NCI-H1417 treated with DMSO at 0.1 percent for 48 hours (cell line): ENCODE measurements at places on chromosomes 11 and 22.

DNA sequence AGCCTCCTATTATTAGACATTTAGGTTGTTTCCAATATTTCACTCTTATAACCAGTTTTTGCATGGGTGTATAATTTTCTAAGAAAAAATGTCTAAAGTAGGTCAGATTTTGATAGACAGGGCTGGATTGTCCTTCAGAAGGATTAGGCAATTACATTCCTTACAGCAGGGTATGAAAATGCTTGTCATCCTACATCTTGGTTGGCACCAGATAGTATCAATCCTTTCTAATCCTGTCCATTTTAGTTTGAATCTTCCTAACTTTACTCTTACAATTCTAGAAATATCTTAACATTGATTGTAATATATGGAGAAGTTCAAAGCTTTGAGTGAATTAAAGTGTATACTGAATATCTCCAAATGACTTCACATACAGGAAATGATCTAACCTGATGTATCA lies 63.0 kb upstream of the ZBED5 start:
- no peak for DNase-seq

- DNase-seq, result no peak
These were observed 22.4 kb downstream of the SLC22A6 start for GRCh38 chr11:62962391-62962790.

GRCh38 chr11:134339756-134340155 lies 8.0 kb downstream of the GLB1L2 start:
- DNase-seq, result no peak

- no peak for DNase-seq
These were observed 29.2 kb upstream of the CHORDC1 start for GRCh38 chr11:90252053-90252452.

GRCh38 chr22:46546466-46547178 lies 9.2 kb upstream of the CELSR1 start:
- no peak for DNase-seq

- DNase-seq, result no peak
These were observed 9.5 kb downstream of the PPARA start for GRCh38 chr22:46159777-46160176.

DNA sequence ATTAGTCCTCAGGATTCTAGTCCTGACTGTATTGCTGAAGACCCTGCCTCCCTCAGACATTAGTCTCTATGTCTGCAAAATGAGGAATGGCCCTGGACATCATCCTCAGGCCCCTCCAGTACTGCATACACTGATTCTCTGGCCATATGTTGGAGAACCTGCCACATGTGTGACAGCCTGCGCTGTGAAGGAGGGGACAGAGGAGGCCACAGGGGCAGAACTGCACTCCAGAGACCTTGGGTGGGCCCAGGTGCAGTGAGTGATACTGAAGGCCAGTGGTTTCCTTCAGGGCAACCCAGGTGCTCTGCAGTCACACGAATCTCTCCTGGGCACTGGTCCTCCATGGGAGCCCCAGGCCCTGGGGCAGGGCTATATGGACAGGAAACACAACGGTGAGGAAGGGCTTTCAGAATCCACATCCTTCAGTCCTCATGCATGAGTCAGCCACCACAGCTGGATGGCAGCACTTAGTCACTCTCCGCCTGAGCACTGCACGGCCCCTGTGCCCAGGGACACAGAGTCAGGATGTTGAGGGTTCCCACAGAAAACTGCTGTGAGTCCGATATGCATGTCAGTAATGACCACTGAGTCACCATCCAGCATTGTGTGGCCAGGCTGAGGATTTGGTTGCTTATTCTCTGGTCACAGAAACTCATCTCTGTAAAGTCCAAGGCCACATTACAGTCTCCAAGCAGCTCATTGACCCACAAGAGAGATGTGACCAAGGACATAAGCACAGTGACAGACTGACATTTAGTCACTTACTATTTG lies 39.7 kb downstream of the ME3 start:
- no peak for DNase-seq

- no peak for DNase-seq
These were observed 10.5 kb downstream of the DNAJB13 start for GRCh38 chr11:73961321-73961720.

DNA sequence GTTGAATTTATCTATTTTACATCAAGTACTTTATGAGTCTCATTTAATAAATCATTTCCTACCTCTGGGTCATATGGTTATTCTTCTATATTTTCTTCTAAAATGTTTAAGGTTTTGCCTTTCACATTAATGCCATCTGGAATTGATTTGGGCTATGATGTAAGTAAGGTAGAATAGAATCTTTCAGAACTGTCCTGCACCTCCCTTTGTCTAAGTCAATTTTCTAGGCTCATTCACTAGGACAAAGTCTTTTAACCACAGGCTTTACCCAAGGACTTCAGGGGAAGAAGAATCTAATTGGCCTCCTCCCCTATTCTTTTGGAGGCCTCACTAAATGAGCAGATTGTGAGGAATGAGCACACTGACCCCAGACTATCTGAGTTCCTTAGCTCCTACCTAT lies 146.0 kb downstream of the BBOX1 start:
- no peak for DNase-seq

DNA sequence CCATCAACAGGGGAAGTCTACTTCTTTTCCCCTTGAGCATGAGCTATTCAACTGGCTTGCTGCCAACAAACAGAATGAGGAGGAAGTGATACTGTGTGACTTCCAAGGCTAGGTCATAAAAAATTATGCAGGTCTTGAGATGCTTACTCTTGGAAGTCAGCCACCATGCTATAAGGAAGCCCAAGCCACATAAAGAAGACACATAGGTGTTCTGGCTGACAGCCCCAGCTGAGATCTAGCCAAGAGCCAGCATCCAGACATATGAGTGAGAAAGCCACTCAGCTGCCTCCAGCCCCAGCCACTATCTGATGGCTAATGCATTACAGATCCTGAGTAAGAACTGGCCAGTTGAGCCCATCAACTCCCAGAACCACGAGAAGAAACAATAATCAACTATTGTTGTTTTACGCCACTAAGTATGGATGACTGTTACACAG lies 31.0 kb upstream of the PPP2R1B start:
- no peak for DNase-seq

- no peak for DNase-seq
These were observed 54.1 kb downstream of the CELSR1 start for GRCh38 chr22:46483353-46483752.

GRCh38 chr11:12690663-12691062 lies 16.4 kb downstream of the TEAD1 start:
- no peak for DNase-seq

DNA sequence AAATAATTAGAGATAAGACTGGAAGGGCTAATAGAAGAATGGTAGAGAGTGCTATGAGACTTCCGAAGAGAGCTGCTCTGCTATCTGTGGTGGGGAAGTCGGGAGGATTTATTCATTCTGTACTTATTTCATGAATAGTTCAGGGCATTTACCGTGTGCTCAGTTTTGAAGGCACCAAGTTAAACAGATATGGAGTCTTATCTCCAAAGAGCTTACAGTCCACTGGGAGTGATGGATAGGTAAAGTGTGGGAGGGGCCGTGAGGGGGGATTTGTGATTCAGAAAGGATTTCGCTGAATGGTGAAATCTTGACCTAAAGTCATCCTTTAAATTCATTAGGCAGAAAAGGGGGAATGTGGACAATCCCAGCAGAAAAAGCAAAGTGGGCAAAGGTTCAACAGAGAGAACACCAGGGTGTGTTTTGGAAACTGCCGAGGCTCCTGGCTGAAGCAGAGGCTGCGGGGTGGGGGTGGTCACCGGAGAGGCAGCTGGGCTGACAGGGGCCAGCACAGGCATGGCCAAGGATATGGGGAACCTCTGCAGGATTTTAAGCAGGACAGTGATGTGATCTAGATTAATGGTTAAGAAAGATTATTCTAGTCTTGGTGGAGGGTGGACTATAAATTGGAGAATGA lies 91.2 kb downstream of the UBASH3B start:
- DNase-seq, result no peak

- DNase-seq, result no peak
These were observed 1083.1 kb downstream of the LRRC4C start for GRCh38 chr11:40376331-40376730.

- no peak for DNase-seq
These were observed 710 bp downstream of the TUB start for GRCh38 chr11:8081591-8082250.

DNA sequence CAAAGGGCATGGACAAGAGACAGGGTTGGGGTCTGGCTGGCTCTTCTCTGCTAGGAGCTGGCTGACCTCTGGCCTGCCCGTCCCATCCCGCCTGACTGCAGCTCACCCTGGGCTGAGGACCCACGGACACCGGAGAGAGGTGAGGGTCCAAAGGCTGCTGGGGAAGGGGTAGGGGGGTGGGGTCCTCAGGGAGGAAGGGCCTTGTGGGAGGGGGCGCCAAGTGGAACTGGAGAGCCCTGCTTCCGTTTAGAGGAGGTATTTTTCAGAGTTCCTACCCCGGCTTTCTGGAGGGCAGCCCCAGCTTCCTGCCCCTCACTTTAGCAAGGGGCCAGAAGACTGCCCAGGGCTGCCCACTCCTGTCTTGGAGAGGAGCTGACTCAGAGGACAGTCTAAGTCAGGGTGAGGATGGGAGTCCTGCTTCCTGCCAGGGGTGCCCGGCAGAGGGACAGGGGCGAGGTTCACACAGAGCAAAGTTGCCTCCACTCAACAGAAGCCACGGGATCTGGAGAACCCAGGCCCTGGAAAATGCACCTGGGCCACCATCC lies 7.1 kb downstream of the LARGE2 start:
- DNase-seq, result no peak

GRCh38 chr11:64742889-64743590 lies 902 bp downstream of the RASGRP2 start:
- no peak for DNase-seq

GRCh38 chr11:134802116-134802515 lies 390.1 kb upstream of the B3GAT1 start:
- no peak for DNase-seq

DNA sequence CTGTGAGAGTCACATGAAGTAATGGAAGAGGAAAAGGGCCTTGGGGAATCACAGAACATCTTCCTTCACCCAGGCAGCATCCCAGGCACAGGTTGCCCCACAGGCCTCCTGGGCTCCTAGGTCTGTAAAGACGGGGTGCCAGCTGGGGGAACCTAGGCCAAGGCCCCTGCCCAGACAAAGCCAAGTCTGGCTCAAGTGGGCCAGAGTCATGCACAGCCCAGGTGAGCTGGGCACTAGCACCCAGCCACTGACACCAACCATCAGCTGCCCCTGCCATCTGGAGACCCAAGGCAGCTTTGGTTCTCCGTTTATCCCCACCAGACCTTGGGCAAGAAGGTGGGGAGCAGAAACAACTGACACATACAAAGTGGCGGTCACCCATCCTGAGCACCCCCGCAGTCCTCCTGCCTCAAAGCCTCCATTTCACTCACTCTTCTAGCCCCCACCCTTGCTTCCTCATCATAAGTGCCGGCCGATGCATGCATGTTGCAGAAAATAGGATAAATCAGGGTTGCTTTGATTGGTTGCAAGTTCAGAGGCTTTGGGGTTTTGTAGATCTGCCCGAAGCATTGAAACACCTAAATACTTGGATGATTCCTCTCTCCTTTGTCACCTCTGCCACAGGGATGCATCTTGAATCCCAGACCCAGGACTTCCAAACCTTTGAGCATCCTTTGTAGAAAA lies 26.5 kb upstream of the TMPRSS4 start:
- no peak for DNase-seq

DNA sequence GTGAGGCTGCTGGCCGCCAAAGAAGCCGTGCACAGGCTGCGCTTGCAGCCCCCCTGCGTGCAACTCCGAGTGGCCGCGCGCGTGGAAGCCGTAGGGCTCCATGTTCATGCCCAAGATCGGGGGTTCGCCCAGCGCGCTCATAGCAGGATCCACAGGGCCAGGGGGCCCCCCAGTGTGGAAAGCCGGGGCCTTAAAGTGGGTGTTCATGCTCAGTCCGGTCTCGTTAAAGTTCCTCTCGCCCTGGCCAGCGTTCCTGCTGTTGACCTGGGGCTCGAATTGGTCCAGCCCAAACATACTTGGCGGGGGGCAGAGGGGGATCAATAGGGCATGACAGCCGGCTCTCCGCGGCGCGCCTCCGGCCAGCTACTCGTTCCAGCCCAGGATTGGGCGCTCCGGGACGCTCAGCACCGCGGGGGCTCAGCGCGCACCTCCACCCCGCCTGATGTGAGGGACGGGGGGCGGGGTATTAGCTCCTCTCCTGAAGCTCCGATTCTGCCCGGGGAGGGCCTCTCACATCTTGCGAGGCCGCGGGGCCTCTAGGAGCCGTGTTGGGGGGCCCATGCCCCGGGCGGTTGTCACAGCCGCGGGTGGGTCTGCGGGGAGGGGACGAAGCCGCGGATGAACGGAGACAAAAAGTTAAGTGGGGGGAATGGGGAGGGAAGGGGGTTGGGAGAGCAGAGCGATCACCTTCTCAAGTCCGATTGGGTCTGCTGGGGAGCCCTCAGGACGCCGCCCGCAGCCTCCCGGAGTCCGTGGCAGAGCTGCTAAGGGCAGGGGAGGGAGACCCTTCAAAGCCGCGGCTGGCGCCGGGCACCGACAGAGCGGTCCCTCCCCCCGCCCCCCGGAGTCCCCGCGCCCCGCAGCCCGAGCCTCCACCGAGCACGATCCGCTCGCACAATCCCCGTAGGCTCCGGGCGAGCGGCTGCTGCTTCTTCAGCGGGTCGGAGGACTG lies 1.0 kb downstream of the MN1 start:
- DNase-seq, result no peak

DNA sequence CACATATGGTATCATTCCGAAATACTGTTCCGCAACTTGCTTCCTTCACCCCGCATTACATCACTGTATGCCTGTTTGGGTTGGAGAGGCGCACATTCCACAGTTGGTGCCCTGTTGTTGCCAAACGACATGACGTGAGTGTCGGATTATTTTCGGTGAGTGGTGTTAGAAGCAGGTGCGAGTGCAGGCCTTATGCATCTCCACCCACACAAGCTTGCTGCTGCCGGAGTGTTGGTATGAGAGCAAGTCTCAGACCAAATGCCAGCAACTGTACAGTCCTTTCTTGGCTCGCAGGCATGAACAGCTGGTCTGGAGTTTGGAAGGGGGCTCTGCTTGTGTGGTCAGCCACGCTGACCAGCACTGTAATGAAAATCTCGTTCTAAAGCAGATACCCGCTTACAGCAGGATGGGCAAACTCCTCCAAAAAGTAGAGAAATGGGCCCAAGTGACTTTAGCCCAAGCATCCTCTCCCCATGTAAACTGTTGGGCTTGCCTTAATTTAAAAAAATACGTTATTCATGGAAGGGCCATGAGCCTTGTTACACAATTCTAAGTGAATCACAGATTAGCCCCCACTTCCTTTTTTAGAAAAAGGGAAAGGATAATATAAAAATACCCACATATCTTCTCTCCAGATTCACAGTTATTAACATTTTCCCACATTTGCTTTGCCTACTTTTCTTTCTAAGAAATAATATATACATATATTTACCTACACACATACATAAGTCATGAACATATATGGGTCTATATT lies 48.7 kb upstream of the OR9Q1 start:
- DNase-seq, result no peak
